MV-4-11 (cell line): ENCODE measurements at places on chromosomes 11 and 22.

GRCh38 chr22:24473284-24473683, 21.8 kb upstream of the UPB1 start:
- DNase-seq, result peak; percentile 94

GRCh38 chr22:45817745-45818423, 146.2 kb downstream of the ATXN10 start:
- no peak for DNase-seq

GRCh38 chr11:50072226-50073112, 39.8 kb downstream of the OR4C45 start:
- DNase-seq, result no peak

DNA sequence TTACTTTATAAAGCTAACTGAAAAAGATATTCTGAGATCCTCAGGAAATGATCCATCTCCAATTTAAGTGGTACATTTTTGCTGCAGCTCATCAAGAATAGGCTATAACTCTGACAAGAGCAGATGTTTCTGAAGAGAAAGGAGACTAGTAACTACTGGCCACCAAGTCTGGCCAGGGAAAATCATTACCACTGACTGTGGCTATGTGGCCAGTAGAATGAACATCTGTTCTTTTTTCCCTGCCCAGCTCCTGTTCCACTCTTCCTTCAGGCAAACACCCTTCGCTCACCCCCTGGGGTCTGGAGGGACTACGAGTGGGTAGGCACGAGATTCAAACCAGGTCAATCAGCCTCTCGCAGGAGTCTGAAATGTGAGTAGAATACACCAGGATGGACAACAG, 23.9 kb downstream of the TMEM123 start:
- no peak for DNase-seq

DNA sequence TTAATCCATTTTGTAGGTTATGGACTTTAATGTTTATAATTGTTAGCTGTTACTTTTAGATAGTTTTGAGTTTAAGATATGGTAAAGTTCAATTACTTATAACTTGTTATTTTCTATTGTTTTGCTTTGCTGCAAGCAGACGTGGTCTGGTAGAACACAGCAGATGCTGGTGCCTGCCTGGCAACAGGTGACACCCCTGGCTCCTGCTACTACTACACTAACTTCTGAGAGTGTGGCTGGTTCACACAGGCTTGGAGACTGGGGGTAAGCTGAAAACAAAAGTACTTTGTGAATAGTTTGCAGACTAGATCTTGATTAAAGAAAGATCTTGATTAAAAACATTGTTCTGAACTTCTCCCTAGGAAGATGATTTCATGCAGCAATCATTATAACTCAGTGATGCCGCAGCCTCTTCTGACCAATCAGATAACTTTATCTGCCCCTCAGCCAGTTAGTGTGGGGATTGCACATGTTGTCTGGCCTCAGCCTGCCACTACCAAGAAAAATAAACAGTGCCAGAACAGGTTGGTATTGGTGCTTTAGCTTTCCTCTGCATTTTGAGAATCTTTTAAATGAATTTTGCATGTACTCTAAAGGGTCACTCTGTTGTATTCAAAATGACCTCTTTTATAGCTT, 90.4 kb downstream of the HIPK3 start:
- DNase-seq, result no peak

DNA sequence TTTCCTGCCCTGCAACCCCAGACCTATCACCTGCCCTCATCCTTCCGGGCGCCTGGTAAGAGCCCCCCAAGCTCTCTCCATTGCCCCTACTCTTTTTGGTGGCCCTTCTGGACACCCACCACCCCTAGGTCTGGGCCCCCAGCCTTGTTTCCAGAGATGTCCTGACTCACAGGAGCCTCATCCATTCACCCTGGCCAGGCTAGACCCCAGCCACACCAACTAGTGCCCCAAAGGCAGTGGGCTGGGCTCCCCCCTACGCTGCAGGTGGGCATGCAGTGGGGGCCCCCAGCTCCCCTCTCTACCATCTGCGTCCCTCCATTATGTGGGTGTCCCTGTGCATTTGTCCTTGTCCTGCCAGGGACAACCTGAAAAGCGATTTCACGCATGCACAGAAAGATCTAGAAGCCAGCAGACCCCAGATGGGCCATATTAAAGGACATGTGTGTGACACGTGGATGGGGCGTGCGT, 1.4 kb downstream of the MRGPRF start:
- DNase-seq, result no peak

DNA sequence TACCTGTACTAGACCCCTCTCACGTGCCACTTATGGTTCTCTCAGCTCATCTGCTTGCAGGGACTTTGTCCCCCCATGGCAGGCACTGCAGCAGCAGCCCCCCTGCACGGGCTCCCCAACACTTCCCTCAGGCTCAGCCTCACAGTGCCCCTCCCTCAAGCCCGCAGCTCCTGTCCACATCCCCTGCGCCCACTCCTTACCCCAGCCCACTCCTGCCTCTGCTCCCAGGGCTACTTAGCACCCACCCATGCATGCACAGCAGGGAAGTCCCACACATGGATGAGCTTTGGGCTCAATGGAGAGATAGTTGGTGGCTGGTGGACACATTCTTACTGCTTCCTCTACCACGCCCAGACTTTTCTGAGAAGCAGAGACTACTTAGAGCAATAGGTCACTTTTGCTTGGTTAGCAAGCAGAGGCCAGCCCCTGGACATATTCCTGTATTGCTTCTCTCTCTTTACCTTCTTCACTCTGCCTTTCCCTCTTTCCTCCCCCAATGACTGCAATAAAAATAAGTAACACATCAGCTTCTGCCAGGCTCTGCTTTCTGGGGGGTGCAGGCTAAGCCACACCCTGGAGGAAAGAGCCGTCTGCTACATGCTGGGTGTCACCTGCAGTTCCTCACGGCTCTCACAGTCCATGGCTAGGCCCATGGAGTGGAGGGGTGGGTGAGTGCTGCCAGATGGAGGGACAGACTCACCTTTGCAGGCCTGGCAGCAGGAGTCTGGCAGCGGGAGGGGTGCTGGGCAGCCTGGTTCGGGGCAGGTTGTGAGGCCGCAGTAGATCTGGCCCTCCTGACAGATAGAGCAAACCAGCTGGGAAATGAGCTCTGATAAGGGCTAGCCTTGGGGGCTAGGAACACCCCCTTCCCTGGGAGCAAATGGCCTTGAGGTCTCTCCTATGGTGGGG, 23.4 kb downstream of the CHRDL2 start:
- DNase-seq, result no peak

- DNase-seq, result peak; percentile 88
Observed at GRCh38 chr11:78798663-78799062, 224.0 kb upstream of the NARS2 start.

DNA sequence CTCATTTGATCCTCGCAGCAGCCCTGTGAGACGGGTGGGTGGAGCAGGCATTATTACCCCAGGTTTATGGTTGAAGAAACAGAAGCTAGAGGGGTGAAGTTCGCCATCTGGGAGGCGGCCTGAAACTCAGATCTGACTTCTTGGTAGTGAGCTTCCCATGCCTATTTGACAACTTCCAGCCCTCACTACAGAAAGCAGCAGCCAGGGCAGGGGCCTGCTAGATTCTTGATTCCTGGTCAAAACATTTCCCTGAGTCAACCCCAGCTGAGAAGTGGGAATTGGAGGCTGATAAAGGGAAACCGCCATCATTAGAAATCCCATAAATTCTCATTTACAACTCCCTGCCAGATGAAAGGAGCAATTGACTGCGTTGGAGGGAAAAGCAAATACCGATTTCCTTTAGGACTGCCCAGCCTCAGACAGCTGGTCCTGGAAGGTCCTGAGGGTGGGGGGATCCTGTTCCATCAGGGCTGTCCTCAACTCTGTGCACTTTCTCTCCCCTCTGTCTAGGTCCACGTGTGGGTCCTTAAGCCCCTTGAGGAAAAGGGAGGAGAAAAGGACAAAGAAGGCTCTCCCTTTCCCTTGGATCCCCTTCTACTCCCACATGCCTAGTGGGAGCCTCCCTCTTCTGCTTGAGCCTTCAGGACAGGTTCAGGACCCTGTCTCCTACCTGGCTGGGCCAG, 10.2 kb upstream of the NECTIN1 start:
- DNase-seq, result no peak

GRCh38 chr11:35308157-35308556, 111.2 kb downstream of the SLC1A2 start:
- DNase-seq, result peak; percentile 81

GRCh38 chr11:130673698-130674097, 225.3 kb downstream of the ADAMTS15 start:
- DNase-seq, result no peak
